ENCODE measurements at places on chromosomes 12 and 14.

DNA sequence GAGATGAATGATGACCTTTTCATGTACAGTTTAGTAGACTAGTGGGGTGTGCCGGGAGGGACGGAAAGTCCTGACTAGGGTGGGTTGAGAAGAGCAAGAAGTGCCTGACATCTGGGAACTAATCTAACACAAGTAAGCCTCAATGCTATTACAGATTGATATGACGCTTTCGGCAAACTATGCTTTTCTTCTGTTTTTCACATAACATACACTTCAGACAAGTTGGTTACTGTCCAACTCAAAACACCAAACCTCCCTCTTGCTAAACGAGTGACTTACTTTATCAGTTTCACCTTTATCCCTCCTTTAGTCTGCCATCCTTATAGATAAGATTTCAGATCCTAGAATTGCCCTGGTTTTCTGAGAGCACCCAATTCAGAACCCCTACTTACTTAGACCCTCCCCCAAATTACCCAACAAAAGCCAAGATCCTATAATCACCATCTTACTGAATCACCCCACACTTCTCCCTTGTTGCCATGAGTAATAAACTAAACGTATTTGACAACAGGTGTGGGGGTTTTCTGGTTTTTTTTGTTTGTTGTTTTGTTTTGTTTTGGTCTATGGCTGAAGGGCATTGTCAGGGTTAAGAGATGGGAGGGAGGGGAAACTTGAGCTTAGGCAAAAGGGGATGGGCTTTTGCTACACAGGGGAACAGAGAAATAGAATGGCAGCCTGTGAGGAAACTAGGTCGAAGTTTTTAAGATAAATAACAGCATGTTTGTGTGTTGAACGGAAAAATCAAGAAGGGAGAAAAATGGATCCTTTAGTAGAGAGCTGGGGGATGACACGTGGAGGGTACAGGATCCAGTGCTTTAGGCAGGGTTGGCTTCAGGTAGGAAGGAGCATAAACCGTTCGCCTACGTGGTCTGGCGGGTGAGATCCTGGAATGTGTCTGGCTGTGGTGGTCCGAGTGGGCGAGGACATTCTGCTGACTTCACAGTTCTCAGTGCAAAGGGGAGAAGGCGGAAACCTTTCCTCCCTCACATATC lies 6.1 kb upstream of the PSMA3 start:
- DNase-seq: peak; percentile 34

- no peak for DNase-seq
Measured at GRCh38 chr14:30883508-30884294, 9.3 kb downstream of the COCH start.

DNA sequence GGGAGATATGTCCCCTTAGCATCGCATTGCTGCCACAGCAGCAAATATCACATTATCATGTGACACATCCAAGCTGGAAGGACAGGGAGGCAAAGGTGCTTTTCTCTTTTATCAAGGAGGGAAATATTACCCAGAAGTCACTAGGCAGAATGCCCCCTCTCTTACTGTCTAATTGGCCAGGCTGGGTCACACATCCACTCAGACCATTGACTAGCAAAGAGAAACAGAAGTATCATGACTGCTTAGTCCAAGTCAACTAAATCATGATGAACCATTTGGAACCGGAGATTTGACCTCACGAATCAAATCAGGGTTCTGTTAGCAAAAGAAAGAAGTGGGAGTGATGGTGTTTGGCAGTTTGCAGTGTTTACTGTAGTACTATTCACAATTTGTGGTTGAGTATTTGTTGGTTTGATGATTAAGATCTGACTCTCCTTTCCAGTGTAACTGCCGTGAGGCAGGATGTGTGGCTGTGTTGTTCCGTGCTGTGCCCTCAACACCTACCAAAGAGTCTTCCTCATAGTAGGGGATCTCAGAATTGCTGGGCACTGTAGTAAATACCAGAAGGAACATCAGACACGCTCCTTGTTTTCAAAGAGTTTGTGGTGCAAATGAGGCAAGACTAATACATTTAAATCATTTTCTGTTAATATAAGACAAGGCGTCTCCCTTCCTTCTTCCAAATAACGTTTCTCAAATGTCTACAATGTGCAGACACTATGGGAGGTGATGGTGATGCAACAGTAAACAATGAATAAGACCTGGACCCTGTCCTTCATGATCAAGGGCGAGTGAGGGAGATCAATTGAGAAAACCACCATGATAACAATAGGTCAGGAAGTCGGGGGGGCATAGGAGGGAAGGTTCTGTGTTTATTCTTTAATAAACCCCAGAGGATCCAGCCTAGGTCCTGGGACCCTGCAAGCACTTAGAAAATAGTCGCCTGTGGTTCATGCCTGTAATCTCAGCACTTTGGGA lies 194.4 kb upstream of the CRY1 start:
- DNase-seq: peak; percentile 12

DNA sequence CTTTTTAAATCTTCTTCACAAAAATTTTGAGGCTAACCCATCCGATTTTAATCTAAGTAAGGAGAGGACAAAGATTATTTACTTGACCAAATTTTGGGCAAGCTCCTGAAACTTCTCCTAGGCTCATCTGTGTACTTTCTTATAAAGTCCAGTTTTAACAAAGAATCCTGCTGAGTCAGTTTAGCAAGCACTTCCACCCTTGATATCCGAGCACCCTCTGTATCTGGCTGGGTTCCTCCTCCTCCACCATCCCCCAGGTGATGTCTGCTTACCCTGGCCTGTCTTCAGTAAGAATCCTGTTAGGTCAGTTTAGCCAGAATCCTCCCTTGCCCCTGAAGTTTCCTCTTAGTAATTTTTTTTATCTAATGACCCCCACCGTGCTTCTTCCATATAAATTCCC lies 140.5 kb downstream of the PHLDA1 start:
- DNase-seq: no peak

GRCh38 chr12:64395739-64396138 lies 5.2 kb upstream of the C12orf56 start:
- no peak for DNase-seq

- no peak for DNase-seq
Measured at GRCh38 chr14:101861464-101861863, 100.0 kb downstream of the PPP2R5C start.

DNA sequence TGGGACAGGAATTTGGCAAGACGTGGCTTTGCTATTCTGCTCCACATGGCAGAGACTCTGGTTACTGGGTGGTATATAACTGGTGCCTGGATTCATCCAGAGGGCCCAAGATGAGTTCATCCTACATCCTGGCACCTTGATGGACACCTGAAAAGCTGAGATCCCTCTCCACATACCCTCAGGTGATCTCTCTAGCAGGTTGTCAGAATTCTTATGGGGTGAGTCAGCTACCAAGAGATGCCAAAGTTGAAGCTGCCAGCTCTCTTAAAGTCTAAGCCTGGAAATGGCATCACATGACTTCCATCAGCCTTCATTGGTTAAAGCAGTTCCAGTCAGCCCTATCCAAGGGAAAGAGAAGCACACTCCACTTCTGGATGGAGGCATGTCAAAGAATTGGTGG lies 300.7 kb upstream of the SEL1L start:
- no peak for DNase-seq

DNA sequence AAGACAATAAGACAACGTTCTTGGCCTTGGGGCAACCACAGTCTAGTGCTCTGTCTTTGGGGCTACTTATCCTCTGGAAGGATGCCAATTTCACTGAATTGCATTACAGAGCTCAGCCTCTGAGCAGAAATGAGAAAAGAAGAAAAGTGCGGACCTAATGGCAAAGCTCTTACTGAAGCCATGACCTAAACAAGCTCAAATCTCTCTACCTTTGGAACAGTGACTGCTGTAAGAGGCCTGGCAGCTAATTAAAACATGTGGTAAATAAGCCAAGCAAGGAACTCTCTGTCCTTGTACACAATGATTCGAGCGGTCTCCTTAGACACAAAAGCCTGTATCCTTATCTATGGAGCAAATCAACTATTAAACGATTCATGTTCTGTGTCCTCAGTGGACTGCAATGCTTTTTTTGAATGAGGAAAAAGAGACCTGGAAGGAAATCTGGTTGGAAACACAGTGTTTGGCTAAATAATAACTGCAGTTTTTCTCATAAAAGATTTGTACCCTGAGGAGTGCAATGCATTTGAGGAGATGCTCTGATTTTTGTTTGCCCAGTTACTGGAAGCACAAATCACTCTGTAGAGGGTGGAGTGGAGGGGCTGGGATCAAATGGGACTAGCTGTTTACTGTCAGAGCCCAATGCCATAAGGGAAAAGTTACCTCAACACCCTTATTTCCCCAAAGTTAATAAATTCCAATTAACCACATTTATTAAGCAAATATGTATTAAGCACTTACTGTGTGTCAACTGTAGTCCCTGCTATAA lies 113.9 kb downstream of the NDUFA12 start:
- no peak for DNase-seq

DNA sequence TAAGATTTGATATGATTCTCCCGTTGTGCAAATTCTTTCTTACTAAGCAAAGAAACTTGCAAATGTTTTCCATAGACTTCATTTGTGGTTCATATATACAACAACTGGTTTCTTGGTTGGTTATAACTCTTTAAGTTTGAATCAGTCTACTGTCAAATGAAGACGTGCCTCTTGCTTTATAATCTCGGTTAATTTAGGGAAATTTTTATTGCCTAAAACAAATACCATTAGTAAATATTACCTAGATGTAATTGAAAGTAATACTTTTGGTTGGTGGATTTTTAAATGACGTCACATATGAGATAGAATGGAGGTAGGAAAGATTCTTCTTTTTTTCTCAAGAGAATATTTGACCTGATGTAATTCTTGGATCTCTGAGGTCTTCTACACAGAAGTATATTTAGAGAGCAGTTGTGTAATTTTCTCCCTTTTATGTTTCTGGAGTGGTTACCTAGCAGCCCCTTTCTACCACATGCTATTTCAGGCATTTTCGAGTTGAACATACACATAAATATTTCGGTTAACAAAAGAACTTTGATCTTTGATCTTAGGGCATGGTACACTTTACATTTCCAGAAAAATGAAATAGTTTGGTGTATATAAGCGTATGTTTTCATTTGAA lies 1.7 kb downstream of the ATF7IP start:
- peak; percentile 75 for DNase-seq

GRCh38 chr12:86193931-86194330 lies 62.3 kb downstream of the MGAT4C start:
- no peak for DNase-seq

GRCh38 chr14:71006200-71006563 lies 98.9 kb downstream of the PCNX1 start:
- DNase-seq: peak; percentile 30

DNA sequence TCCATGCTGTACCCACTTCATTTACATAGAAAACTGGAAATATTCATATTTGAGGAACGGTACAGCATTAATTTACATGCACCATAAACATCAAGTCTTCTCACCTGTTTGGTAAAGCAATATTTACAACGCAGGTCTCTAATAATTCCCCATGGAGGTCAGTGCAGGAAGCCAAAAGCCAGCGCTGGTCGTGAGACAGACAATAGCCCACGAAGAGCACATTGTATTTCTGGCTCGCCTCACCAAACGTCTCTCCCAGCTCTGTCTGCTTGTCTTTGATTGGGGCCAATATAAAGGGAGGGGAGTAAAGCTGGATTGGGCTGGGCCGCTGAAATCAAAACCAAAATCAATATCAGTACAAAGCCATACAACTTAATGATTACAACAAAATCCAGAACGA lies 302.1 kb downstream of the MED13L start:
- no peak for DNase-seq

GRCh38 chr12:23687947-23688346 lies 261.5 kb downstream of the SOX5 start:
- DNase-seq: no peak

GRCh38 chr12:64110864-64111263 lies 111.2 kb downstream of the KICS2 start:
- DNase-seq: peak; percentile 29

DNA sequence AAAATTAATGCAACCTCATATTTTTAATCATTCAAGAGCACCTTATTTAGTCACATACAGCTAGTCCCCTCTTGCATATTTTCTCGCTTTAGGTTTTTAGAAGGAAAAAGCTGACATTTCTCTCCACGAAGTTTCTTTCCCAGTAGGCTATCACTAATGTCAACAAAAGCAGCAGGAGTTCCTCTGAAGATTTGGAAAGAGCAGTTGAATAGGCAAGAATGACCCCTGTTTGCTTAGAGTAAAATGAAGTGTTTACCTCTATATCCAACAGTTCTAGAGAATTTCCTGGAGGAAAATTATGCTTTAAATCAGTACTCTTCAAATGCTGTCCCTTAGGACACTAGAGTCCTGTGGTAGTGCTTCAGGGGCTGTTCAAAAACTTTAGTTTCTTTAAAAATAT lies 188.1 kb upstream of the PRKD1 start:
- DNase-seq: no peak

GRCh38 chr12:19251481-19252132 lies 122.1 kb downstream of the PLEKHA5 start:
- no peak for DNase-seq

DNA sequence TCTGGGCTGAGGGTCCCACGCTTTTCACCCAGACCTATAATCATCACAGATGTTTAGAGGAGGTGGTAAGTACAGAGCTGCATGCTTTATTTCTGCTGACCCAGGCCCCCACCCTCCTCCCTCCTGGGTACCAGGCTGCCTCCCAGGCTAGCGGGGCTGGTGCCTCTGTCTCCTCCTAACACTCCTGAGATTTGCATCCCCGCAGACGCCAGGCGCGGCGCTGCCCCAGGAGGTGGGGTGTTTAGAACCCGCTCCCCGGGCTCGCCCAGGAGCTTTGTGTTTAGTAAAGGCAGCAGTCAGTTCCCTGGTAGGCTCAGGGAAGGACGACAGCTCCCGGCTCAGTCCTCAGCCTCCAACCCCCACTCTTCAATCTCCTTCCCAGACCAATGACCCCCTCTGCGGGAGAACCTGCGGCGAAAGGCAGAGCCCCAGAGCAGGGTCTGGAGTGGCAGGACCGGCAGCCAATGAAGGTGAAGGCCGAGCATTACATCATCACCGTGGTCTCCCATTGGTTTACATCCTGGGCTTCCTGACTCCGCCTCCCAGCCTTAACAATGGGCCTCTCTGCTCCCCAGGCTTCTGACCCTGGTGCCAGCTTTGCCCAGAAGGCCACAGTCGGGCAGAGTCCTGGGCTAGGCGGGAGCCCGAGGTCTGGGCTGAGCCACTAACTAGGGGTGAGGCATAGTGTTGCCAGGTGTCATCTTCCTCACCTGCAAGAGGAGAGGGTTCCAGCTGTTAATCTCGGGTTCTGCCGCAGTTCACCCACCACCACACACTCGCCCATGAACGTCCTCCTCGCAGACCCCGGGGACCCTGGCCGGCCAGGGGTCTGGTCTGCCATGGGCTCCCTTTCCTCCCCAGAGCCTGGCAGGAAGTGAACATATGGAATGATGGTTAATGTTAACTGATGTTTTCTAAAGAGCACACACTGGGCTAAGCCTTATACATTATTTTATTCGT lies 57.5 kb downstream of the CALM1 start:
- DNase-seq: peak; percentile 75

DNA sequence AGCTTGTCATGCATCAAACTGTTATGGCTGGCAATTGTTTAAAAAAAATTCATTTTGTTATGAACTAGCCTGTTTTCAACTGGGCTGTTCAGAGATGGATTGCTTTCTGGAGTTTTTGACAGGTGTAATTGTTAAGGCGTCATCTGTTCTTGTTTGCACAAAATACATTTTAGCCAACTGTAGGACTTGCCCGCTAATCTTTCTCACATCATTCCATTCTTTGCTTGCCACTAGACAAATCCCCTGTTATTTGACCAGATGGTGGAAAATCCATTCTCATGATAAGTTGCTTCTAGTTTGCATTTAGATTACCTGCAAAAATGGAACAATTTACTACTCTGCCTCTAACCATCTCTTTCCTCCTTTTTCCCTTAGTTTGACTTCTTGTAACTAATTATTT lies 114.3 kb downstream of the NPAS3 start:
- DNase-seq: no peak
